ENCODE measurements at places on chromosomes 7 and 10.

GRCh38 chr7:121267612-121268011 lies 61.2 kb upstream of the WNT16 start:
- no peak overlapping the region for H3K27ac ChIP-seq
- DNase-seq, result peak; percentile 7
- H3K36me3 ChIP-seq, result no peaks in the 10 kb centered on the region
- H3K27me3 ChIP-seq, result no peaks in the 10 kb centered on the region
- no peak overlapping the region for H3K4me3 ChIP-seq

- no peaks in the 10 kb centered on the region for H3K36me3 ChIP-seq
- H3K27ac ChIP-seq, result no peak overlapping the region
- no peaks in the 10 kb centered on the region for H3K4me1 ChIP-seq
- no peaks in the 10 kb centered on the region for H3K27me3 ChIP-seq
- no peak for DNase-seq
Measured at GRCh38 chr10:33416209-33416608, 81.7 kb upstream of the NRP1 start.

- no peaks in the 10 kb centered on the region for H3K4me1 ChIP-seq
- no peak overlapping the region for H3K4me3 ChIP-seq
- H3K27ac ChIP-seq, result no peak overlapping the region
- no peaks in the 10 kb centered on the region for H3K36me3 ChIP-seq
- no peak for DNase-seq
- no peaks in the 10 kb centered on the region for H3K27me3 ChIP-seq
Measured at GRCh38 chr10:85003083-85003482, 674.7 kb downstream of the CCSER2 start.

GRCh38 chr10:25327273-25327672 lies 152.5 kb downstream of the GPR158 start:
- H3K27me3 ChIP-seq, result no peaks in the 10 kb centered on the region
- H3K36me3 ChIP-seq, result no peaks in the 10 kb centered on the region
- no peaks in the 10 kb centered on the region for H3K4me1 ChIP-seq

DNA sequence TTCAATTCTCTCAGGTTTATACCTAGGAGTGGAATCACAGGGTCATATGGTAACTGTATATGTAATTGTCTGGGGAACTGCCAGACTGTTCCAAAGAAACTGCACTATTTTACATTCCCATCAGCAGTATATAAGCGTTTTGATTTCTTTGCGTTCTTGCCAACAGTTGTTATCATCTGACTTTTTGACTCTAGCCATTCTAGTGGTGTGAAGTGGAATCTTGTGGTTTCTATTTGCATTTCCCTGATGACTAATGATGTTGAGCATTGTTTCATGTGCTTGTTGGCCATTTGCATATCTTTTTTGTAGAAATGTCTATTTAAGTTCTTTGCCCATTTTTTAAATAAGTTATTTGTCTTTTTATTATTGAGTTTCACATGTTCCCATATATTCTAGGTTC lies 44.3 kb upstream of the ZC3HAV1 start:
- H3K4me3 ChIP-seq, result no peak overlapping the region
- H3K36me3 ChIP-seq, result no peaks in the 10 kb centered on the region
- DNase-seq, result peak; percentile 29
- H3K27me3 ChIP-seq, result no peaks in the 10 kb centered on the region
- H3K27ac ChIP-seq, result no peak overlapping the region

DNA sequence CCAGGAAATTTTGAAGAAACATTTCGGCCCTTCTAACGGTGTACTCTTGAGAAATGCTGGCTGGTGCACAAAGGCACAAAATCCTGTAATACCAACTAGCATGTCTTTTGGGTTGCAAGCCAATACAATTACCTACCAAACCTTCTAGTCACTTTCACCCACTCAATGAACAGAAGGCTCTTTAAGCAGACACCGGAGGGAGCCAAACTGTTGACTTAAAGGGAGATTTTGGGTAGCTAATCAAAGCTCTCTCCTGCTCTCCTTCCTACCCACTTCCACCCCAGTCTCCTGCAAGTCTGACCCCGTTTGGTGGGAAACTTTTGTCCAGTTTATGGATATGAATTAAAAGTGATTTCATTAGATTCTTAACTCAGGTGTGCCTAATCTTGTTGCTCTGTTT lies 24.0 kb downstream of the GRM3 start:
- H3K27ac ChIP-seq, result no peak overlapping the region
- no peaks in the 10 kb centered on the region for H3K36me3 ChIP-seq
- no peaks in the 10 kb centered on the region for H3K27me3 ChIP-seq
- no peak for DNase-seq
- H3K4me3 ChIP-seq, result no peak overlapping the region
- H3K4me1 ChIP-seq, result no peaks in the 10 kb centered on the region

- H3K4me3 ChIP-seq, result no peak overlapping the region
- no peaks in the 10 kb centered on the region for H3K27me3 ChIP-seq
- H3K27ac ChIP-seq, result no peak overlapping the region
- DNase-seq, result no peak
- no peaks in the 10 kb centered on the region for H3K4me1 ChIP-seq
Measured at GRCh38 chr10:69842020-69842419, 40.3 kb downstream of the COL13A1 start.

DNA sequence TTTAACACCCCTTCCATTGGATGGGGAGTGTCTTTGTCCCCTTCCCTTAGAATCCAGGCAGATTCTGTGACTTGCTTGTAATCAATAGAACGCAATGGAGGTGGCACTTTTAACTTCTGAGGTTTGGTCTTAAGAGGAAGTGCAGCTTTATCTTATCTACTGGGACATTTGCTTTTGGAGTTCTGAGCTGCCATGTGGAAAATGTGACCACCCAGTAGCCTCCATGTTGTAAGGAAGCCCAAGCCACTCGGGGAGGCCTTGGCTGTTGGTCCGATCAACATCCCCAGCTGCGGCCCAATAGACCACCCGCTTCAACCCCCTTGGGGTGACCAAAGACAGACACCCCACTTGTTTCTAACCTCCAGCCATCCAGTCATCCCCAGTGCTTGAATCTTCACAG lies 86.3 kb upstream of the FAM171A1 start:
- no peaks in the 10 kb centered on the region for H3K4me1 ChIP-seq
- no peak overlapping the region for H3K4me3 ChIP-seq
- no peaks in the 10 kb centered on the region for H3K27me3 ChIP-seq
- DNase-seq, result no peak
- H3K27ac ChIP-seq, result no peak overlapping the region

- peak within 1 kb of the TSS; percentile 75 for H3K4me3 ChIP-seq
- H3K27me3 ChIP-seq, result no peaks in the 10 kb centered on the region
- peak within 1 kb of the TSS; percentile 96 for H3K27ac ChIP-seq
- H3K4me1 ChIP-seq, result peaks cover 10% of the 10 kb centered on the region
- no peaks in the 10 kb centered on the region for H3K36me3 ChIP-seq
Measured at GRCh38 chr7:21427871-21428658, at the start of gene SP4. Gene SP4 (plus strand): TSS chr7:21428083. CDS start chr7:21428252, 169 bp downstream.

DNA sequence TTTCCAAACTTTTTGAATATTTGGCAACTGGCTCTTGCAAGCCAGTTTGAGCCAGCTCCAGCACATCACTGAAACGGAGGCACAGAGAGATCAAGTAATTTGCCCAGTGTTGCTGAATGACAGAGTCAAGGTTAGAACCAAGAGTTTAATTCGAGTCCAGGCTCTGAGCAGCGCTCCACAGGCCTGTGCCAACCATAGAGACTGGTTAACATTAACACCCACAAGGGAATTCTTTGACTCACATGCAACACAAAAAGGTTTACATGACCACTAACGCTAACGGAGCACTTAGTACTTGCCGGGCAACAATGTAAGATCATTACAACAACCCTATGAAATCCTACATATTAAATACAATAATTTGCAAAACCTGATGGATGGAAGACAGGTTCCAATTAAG lies 1.5 kb downstream of the RGS10 start:
- no peaks in the 10 kb centered on the region for H3K27me3 ChIP-seq
- peak overlapping the region; percentile 55 for H3K4me3 ChIP-seq
- peaks cover 3% of the 10 kb centered on the region for H3K4me1 ChIP-seq
- H3K27ac ChIP-seq, result no peak overlapping the region

DNA sequence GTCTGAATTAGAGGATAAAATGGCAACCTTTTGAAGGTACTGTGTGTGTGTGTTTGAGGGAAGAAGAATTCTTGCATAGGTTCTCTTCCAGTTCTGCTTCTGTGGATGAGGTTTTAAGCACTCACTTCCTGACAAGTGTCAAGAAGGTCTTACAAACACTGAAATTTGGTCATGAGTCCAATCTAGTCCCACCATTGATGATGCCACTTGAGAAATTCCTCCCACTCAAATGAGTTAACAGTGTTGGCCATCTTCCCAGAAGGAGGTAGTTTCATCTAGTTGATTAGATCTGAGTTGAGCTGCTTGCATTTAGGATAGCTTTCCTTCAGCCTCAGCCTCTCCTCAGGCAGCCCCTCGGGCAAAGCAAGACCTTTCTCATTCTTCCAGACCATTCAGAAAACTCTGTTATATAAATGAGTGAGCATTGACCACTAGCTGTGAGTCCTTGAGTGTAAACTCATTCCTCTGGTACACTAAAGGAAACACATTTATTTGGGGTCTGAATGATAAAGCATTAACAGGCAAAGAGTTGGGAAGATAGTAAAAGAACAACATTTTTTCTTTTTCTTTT lies 189.5 kb downstream of the TRIL start:
- no peaks in the 10 kb centered on the region for H3K4me1 ChIP-seq
- no peak for DNase-seq
- H3K4me3 ChIP-seq, result no peak overlapping the region
- no peaks in the 10 kb centered on the region for H3K27me3 ChIP-seq
- no peaks in the 10 kb centered on the region for H3K36me3 ChIP-seq

GRCh38 chr7:130374507-130374906 lies 5.8 kb upstream of the CPA1 start:
- H3K36me3 ChIP-seq, result no peaks in the 10 kb centered on the region
- no peaks in the 10 kb centered on the region for H3K27me3 ChIP-seq
- peak overlapping the region; percentile 93 for H3K27ac ChIP-seq
- H3K4me3 ChIP-seq, result no peak overlapping the region
- DNase-seq, result no peak

GRCh38 chr10:86918022-86918471 lies 39.4 kb downstream of the MMRN2 start:
- no peak overlapping the region for H3K27ac ChIP-seq
- H3K4me3 ChIP-seq, result no peak overlapping the region
- H3K4me1 ChIP-seq, result no peaks in the 10 kb centered on the region
- peaks cover 18% of the 10 kb centered on the region for H3K36me3 ChIP-seq
- no peaks in the 10 kb centered on the region for H3K27me3 ChIP-seq
- no peak for DNase-seq

DNA sequence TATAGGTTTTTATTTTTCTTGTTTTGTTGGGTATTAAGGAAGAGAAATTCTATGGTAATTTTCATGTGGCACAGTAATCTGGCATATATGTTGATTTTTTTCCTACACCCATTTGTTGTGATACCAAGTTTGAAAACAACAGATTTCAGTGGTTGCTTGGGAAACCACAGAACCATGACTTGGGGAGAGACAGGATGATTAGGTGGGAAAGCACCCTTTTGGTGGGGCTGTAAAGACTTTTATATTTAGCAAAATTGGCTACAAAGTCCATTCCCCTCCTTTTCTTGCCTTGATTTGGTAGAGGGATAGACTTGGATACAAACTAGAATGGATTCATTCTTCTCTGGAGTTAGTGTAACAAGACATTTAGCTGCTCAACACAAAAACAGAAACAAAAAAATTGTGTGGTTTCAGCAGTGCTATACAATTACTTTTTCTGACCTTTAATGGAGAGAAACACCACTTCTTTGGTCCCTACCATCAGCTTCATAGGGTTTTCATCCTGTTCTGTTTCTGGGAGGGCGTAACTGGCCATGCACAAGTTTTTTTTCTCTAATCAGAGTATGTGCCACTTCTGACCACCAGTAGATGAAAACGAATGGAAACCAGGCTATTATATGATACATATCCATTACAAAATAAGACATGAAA lies 52.7 kb downstream of the FIGNL1 start:
- H3K4me1 ChIP-seq, result no peaks in the 10 kb centered on the region
- H3K27me3 ChIP-seq, result peaks cover 13% of the 10 kb centered on the region

GRCh38 chr7:133401225-133401624 lies 148.3 kb downstream of the EXOC4 start:
- no peaks in the 10 kb centered on the region for H3K36me3 ChIP-seq

DNA sequence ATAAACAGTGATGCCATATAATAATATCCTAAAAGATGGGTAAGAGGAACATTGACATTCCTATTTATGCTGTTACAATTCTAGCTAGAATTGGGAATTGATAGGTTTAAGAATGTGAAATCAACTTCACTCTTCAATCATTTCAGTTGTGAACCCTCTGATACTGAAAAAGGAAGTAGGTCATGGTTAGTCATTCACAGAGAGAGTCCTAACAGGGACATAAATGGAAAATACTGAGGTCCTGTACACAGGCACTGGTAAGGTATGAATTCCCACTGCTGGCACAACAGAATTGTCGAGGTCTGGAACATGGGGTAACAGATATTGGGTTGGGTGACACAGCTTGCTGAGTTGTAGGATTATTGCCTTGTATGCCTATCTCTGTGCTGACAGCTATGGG lies 289.4 kb upstream of the LRRN3 start:
- H3K27ac ChIP-seq, result no peak overlapping the region
- H3K4me3 ChIP-seq, result no peak overlapping the region
- no peak for DNase-seq
- no peaks in the 10 kb centered on the region for H3K27me3 ChIP-seq
- no peaks in the 10 kb centered on the region for H3K36me3 ChIP-seq
- H3K4me1 ChIP-seq, result no peaks in the 10 kb centered on the region

DNA sequence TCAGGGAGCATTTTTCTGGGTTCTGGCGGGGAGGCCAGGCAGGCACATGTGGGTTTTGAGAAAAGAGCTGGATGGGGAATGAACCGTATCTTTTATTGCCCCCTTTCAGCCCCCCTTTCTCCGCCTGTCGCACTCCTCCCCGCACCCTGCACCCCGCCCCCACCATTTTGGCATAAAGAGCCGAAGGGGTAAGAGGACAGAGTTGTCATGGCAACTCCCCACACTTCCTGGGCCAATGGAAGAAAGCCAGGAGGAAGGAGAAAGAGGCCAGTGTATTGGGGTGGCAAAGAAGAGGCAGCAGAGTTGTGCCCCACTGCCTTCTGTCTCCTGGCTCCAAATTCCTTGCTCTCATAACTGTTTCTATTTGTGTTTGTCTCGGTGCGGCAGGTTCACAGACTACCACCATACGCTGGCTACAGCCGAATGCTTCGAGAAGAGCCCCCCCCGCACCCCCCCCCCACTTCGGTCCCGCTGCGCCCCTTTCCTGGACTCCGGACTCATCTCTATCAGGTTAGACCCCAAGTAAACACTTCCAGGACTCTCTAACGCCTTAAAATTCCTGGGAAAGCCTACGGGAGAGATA lies 3.4 kb downstream of the KCNIP2 start:
- no peak for DNase-seq
- peaks cover 10% of the 10 kb centered on the region for H3K4me1 ChIP-seq
- peak overlapping the region; percentile 53 for H3K4me3 ChIP-seq
- no peaks in the 10 kb centered on the region for H3K36me3 ChIP-seq
- H3K27me3 ChIP-seq, result no peaks in the 10 kb centered on the region

GRCh38 chr10:25831080-25831479 lies 102.9 kb upstream of the MYO3A start:
- H3K27me3 ChIP-seq, result no peaks in the 10 kb centered on the region
- H3K27ac ChIP-seq, result peak overlapping the region; percentile 1
- H3K4me3 ChIP-seq, result peak overlapping the region; percentile 12
- peaks cover 2% of the 10 kb centered on the region for H3K4me1 ChIP-seq
- no peaks in the 10 kb centered on the region for H3K36me3 ChIP-seq

Data from kidney (tissue), 22 donors.